ENCODE measurements at places on chromosomes 5 and 9.

DNA sequence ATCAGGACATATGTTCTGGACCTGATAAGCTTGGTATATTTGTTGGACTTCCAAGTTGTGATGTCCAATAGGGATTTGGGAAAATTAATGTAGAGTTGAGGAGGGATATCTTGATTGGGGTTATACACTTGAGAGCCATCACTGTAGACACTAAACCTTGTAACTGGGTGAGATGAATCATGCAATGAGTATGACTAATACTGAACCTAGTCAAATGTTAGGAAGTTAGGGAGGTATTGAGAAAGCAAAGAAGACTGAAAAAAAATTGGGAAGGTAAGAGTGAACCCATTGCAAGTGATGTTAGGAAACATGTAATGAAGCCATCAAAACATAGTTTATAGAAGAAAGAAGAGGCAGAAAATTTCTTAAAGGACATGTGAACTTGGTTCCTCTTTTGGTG, 668.4 kb upstream of the CDH9 start:
- no peak for DNase-seq

DNA sequence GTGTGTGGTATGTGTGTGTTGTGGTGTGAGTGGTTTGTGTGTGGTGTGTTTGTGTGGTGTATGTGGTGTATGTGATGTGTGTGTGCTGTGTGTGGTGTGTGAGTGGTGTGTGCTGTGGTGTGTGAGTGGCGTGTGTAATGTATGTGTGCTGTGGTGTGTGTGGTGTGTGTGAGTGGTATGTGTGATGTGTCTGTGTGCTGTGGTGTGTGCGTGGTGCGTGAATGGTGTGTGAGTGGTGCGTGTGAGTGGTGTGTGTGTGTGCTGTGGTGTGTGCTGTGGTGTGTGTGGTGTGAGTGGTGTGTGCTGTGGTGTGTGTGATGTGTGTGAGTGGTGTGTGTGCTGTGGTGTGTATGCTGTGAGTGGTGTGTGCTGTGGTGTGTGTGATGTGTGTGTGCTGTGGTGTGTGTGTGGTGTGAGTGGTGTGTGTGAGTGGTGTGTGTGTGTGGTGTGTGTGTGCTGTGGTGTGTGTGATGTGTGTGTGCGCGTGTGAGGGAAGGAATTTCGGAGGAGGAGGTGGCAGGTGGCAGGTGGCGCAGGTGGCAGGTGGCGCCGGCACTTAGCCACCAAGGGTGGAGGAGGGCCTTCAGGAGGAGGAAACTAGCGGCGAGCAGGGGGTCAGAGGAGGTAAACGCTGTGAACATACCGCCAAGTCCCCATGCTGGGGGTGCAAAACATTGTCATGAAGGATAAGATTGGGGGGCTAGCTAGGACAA, 191.8 kb downstream of the MELK start:
- DNase-seq, result no peak

DNA sequence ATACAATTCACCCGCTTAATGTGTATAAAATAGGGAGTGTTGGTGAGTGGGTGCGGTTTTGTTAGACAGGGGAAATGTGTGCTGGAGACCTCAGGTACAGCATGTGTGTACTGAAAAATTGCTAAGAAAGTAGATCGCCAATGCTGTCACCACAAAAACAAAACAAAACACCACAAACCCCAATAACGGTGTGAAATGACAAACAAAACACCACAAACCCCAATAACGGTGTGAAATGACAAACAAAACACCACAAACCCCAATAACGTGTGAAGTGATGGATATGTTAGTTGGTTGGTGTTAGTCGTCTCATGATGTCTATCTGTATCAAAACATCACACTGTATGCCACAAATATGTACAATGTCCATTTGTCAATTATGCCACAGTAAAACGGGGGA, 14.2 kb upstream of the GFPT2 start:
- no peak for DNase-seq

DNA sequence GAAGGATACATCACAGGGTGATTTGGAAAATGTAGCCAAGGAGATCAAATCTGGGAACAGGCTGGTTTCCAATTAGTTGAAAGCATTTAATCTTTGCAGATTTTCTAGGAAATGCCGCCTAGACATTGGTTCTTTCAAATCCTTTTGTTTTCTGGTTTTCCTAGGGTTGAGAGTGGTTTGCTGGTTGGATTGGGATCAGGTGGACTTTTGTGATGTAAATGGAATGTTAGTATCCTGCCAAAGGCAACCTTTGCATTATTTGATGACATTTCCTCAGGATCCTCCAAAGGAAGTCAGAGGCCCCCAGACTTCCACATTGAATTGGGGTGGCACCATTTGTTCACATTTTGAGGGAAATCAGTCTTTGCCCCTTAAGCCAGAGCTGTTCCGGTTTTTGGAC, 245.5 kb upstream of the RPS23 start:
- DNase-seq, result no peak

DNA sequence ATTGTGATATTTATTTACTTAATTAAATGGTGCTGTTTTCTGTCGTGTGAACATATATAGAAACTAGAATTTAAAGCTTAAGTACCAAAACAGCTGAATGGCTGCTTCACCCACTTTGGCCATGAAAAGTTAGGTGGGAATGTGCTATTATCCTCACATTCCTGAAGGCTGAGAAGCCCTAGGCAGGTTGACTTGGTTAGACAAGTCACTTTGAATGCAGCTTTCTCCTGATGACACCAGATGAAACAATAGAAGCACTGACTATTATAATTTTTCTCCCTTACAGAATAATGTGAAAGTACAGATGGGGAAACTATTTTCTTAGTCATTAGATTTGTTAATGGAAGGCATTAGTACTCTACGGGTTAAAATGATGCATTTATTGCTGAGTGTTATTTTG, 65.1 kb upstream of the C5orf46 start:
- no peak for DNase-seq

DNA sequence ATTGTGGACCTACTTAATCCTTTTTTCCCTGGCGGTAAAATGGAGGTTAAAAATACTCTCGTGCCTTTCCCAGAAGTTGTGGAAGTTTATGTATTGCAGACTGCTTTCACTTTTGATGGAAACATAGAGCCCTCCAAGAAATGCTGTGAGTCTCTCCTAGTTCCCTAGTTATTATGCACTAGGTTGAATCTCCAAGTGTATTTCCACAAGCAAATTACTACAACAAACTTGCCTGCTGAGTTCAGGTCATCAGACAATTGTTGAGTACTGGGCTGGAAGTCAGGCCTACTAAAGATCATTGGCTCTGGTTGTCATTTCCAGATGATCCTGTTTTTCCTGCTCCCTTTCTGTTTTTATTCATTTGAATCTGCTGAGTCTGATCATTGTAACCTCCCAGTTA, 104.1 kb downstream of the CD180 start:
- DNase-seq, result no peak

- DNase-seq, result no peak
Observed at GRCh38 chr5:139835656-139836055, 40.0 kb downstream of the PSD2 start.

DNA sequence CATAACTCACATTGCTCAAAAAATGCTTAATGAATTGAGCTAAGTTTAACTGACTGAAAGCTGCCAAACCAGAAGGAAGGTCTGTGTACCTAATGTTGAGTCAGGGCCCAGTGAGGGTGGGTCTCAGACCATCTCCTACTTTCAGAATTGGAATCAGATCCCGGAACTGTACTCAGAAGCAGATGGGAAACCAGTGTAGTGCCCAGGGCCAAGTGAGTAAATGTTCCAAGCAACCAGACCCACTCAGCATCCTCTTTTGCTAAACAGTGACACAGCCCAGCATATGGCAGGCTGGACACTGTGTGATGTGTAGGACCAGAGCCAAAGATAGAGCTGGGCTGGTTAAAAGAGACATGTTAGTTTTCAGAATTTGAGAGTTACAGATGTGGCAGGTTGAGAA, 94.1 kb downstream of the PLCXD3 start:
- DNase-seq, result no peak

DNA sequence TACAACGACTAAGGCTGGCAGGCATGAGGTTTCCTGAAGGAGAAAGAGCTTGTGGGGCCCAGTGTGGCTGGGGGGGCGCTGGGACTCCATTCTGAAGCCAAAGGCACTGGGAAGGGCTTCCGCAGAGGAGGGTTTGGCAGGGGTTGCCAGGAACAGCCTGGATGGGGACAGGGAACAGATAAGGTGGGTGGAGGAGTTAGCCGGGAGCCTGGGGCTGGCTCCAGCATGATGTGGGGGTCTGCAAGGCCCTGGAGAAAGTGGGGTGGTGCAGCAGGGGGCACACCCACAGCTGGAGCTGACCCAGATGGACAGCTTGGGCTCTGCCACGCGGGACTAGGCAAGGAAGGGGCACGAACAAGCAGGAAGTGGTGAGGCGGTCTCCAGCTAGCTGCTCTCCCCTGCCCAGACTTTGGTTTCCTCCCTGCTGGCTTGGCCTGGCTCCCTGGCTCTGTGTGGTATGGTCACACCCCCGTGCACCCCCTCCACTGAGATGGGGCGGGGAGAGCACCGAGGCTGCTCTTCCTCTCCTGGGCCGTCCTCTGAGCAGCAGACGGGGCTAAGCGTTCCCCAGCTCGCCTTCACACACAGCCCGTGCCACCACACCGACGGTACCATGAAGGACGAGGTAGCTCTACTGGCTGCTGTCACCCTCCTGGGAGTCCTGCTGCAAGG, at the start of gene LTC4S:
TSS of gene LTC4S (plus strand) at position 519 of the 672 bp plus-strand sequence. CDS start at position 614, 95 bp downstream.
- peak; percentile 72 for DNase-seq

DNA sequence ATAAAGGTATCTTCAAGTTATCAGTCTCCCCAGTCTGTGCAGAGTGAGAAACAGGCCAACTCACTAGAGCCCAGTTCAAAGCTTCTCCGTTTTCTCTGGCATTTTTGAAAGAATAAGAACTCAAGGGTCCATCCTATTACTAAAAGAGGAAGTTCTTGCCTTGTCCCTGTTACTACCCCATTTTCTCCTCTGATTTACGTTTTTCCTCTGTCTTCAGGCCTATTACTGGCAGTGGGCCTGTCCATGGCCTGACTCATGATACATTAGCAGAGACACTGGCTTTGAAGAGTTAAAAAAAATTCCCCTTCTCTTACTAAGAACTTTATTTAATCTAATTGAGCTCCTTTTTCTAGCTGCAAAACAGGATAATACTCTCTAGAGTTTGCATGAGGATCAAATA, 624.0 kb upstream of the KLF4 start:
- no peak for DNase-seq

DNA sequence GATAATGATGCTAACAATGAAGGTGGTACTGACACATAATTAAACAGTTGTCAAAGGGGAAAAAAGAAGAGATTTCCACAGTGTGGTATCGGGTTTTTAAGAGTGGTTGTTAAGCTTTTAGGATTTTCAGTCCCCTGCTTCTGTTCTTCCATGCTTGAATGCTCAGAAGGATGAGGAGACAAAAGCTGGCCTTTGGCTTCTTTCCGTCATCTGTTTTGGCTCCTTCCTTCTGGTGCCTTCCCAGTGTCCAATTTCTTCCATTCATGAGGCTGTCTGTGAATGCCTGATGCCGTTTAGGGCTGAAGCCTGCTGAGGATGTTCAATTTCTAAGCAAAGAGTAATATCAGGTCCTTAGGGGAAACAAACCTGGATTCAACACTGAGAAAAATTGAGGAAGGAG, 179.6 kb upstream of the GLRA1 start:
- DNase-seq, result no peak

DNA sequence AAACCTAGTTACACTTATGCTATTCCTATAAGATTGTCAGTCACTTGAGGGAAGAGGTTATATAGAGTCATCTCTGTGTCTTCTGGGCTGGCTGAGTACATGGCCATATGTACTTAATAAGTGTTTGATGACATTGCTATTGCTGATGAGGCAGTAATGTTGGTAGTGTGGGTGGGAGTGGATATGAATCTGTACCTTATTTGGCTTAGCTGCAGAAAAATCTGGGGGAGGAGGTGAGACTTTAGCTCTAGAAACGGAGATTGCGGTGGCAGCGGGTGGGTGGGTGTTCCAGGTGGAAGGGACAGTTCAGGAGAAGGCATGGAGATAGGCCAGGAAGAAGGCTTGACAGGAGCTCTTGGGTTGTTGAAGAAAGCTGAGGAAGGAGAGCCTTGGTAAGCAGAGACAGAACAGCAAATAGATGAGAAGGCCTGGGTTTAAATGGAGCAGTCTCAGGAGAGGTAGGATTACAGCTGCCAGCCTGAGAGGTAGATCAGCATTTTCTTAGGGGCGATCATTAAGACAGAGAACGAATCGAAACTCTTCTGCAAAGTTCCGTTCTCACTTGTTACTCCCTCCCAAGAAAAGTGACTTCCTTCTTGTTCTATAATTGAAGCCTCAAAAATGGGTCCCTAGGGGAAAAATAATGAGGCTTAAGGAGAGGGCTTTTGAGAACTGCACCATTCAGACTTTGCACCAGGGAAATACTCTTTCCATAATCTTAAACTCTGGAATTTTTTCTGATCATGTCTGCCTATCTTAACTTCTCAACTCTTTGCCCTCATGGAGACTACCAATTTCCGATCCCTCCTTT, 160.5 kb downstream of the UNC13B start:
- DNase-seq, result no peak

GRCh38 chr5:15577132-15577531, 77.2 kb downstream of the FBXL7 start:
- DNase-seq, result no peak

DNA sequence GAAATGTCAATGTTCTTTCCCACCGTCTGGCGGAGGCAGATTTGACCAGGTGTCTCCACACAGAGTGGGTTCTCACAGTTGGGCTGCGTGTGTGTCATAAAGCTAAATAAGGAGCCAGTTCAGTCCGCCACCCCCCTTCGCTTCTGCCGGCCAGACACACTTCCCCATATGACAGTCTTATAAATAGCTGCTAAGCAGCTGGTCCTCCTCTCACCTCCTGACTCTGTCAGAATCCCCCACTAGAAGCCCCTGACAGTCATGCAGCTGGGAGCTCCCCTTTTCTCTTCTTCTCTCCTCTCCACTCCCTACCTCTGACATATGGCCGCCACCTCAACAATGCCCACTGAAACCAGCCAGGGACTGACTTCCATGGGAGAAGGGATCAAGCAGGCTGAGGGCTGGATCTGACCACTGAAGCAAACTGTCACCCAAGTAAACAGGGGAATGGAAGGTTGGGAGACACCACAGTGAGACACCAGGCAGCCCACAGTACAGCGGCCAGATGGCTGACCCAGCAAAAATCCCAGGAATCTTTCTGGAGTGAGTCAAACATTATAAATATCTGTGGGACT, 141.9 kb upstream of the EFNA5 start:
- no peak for DNase-seq

- no peak for DNase-seq
Observed at GRCh38 chr9:112360047-112360804, 19.7 kb upstream of the HSDL2 start.

- DNase-seq, result no peak
Observed at GRCh38 chr9:97722331-97722730, 25.2 kb upstream of the XPA start.

DNA sequence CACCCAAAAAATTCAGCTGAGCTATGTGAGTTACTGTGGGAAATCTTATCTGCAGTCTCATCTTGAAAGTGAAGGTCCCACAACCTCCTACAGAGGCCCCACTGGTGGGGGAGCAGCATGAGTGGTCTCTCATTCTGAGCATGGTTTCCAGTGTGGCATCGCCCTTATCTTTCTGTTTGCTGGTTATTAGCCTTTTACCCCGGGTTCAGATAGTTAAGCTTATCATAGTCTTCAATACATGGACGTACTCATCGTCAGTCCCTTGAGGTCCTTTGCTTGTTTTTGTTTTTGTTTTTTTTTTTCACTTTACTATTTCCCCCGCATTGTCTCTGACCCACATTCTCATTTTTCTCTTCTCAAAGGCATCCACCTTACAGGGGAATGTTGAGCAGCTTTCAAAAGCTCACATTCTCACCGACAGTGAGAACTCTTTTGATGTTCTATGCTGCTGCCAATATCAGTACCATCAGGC, 7.7 kb upstream of the HAVCR2 start:
- no peak for DNase-seq

GRCh38 chr5:6360323-6361072, 17.8 kb downstream of the MED10 start:
- no peak for DNase-seq

- DNase-seq, result no peak
Observed at GRCh38 chr5:10513501-10514442, 50.1 kb upstream of the ANKRD33B start.

All from CD4-positive, alpha-beta T cell treated with Interleukin-6 at 100 ng/mL for 8 hours (primary cell).